Activated naive CD4-positive, alpha-beta T cell treated with anti-CD3 and anti-CD28 coated beads for 36 hours (primary cell): ENCODE measurements at places on chromosomes 3 and 15. TPM values are rescaled to one million over a fixed set of nuclear protein-coding genes. Genes with fewer than 3 reads are reported as not detected.

DNA sequence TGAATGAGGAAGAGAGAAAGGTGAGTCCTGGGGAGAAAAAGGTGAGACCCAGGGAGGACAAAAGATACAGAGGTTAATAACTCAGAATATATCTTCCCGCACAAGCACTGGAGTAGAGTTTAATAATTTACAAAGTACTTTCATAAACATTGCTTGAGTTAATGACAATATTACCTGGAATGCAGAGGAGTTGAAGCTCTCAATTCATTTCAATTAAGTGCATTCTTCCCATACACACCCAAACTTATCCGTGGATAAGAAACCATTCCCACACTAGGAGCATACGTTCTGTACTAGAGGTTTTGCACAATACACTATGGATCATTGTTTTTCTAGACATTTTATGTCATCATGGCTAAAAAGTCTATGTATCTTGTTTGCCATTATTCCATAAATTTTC, 23.3 kb upstream of the KNG1 start:
- no peaks in the 10 kb centered on the region for H3K36me3 ChIP-seq
- H3K27ac ChIP-seq: no peak overlapping the region
- H3K4me3 ChIP-seq: no peak overlapping the region
- peaks cover 11% of the 10 kb centered on the region for H3K27me3 ChIP-seq
- H3K4me1 ChIP-seq: no peaks in the 10 kb centered on the region

DNA sequence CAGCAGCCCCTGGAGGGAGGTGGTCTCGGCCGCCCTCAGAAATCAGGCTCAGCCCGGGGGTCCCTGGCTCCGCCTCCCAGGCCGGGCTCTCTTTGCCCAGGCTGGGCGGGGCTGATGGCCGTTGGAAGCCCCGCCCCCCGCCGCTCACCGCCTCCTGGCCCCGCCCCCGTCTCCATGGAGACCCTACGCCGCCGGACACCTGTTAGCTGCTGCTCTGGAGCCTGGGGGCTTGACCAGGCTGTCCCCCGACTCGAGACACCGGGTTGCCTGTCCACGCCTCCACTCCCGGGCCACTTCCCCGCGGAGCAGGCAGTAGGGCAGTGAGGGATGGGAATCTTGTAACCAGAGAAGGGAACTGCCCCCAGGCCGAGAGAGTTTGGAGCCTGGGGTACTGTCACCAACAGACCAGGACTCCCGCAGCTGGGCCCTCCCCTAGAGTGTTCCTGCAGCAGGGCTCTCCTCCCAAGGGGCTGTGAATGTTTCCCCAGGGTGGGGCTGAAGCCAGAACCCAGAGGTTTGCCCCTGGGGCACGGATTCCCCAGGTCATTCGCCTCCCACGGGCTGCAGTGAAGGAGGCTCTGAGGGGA, 27.8 kb upstream of the RPL32 start:
- peak; percentile 42 for DNase-seq
- H3K36me3 ChIP-seq: no peaks in the 10 kb centered on the region
- H3K4me3 ChIP-seq: peak overlapping the region; percentile 5
- no peak overlapping the region for H3K27ac ChIP-seq

GRCh38 chr3:153960458-153961074, 160.6 kb upstream of the ARHGEF26 start:
- no peaks in the 10 kb centered on the region for H3K4me1 ChIP-seq
- H3K4me3 ChIP-seq: no peak overlapping the region
- no peak for DNase-seq
- H3K27ac ChIP-seq: no peak overlapping the region

DNA sequence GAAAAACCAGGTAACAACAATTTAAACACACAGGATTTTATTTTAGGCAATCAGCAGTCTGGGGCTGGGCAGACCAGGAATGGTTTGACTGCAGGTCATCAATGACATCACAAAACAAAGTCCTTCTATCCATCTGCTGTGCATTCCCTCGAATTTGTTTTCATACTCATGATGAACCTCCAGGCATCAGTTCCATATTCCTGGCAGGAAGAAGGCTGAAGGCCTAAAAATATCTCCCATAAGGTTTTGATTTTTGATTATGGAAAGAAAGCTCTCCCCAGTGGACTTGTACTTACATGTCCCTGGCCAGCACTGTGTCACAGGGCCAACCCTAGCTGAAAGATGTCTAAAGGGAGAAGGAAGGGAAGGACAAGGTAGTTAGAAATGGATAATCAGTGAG, 107.4 kb downstream of the PEAK1 start:
- H3K36me3 ChIP-seq: no peaks in the 10 kb centered on the region
- H3K27me3 ChIP-seq: no peaks in the 10 kb centered on the region
- DNase-seq: no peak

CILP gene
- not detected for total RNA-seq

GRCh38 chr3:173618703-173619102, 221.2 kb downstream of the NLGN1 start:
- H3K27me3 ChIP-seq: no peaks in the 10 kb centered on the region
- no peaks in the 10 kb centered on the region for H3K36me3 ChIP-seq
- no peak overlapping the region for H3K4me3 ChIP-seq
- no peaks in the 10 kb centered on the region for H3K4me1 ChIP-seq
- no peak overlapping the region for H3K27ac ChIP-seq
- no peak for DNase-seq

GCSAM gene
- 14.5 TPM for total RNA-seq

- no peaks in the 10 kb centered on the region for H3K36me3 ChIP-seq
- DNase-seq: no peak
- H3K27me3 ChIP-seq: no peaks in the 10 kb centered on the region
- H3K4me3 ChIP-seq: no peak overlapping the region
- no peak overlapping the region for H3K27ac ChIP-seq
Measured at GRCh38 chr3:33174711-33175414, 43.7 kb downstream of the SUSD5 start.

MORC1 gene
- total RNA-seq: not detected

DNA sequence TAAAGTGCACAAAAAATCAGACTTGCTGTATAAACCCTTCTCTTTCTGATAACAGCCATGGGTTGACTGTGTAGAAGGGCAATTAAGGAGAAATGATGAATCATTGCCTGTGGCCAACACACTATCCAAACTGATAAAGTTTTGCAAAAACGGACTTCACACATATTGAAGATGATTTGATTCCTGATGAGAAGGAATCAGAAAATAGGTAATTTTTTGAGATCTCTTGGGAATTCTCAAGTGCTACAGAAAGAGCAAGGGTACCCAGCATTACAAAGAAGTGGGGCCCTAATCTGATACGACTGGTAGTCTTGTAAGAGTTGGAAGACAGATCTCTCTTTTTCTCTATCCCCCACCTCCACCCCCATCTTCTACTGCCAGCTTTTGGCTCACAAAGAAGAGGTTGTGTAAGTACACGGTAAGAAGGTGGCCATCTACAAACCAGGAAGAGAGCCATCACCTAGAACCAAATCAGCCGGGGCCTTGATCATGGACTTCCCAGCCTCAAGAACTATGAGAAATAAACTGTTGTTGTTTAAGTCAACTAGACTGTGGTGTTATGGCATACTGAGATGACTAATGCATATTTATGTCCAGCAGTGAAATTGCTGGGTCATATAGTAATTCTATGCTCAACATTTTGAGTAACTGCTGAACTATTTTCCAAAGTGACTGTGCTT, 254.7 kb downstream of the EDEM1 start:
- no peaks in the 10 kb centered on the region for H3K4me1 ChIP-seq
- no peak for DNase-seq
- no peak overlapping the region for H3K4me3 ChIP-seq
- H3K27ac ChIP-seq: no peak overlapping the region
- H3K36me3 ChIP-seq: no peaks in the 10 kb centered on the region

- H3K27me3 ChIP-seq: peaks cover 2% of the 10 kb centered on the region
- H3K36me3 ChIP-seq: no peaks in the 10 kb centered on the region
- no peak for DNase-seq
- H3K27ac ChIP-seq: no peak overlapping the region
Measured at GRCh38 chr15:82554351-82554750, 14.1 kb upstream of the RPS17 start.

TMCO5A gene
- total RNA-seq: not detected

DNA sequence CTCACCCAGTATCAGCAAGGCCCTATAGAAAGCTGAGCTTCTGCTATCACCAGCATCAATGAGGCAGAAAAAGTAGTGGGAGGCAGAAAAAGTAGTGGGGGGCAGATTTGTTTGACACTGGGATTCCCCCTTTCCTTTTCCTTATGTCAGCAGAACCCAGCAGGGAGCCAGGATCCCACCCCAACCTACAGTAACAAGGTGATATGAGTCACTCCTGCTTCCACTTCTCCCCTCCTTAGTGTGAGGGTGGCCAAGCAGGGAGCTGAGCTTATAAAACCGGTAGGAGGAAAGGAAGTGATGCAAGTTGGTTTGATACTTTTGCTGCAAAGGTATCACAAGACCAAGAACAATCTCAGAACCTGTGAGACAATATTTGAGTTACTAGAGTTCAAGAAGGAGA, 128.7 kb downstream of the SCAPER start:
- H3K27me3 ChIP-seq: no peaks in the 10 kb centered on the region
- DNase-seq: no peak
- peaks cover 8% of the 10 kb centered on the region for H3K4me1 ChIP-seq
- H3K4me3 ChIP-seq: no peak overlapping the region

GUCA1C gene
- not detected for total RNA-seq

DNA sequence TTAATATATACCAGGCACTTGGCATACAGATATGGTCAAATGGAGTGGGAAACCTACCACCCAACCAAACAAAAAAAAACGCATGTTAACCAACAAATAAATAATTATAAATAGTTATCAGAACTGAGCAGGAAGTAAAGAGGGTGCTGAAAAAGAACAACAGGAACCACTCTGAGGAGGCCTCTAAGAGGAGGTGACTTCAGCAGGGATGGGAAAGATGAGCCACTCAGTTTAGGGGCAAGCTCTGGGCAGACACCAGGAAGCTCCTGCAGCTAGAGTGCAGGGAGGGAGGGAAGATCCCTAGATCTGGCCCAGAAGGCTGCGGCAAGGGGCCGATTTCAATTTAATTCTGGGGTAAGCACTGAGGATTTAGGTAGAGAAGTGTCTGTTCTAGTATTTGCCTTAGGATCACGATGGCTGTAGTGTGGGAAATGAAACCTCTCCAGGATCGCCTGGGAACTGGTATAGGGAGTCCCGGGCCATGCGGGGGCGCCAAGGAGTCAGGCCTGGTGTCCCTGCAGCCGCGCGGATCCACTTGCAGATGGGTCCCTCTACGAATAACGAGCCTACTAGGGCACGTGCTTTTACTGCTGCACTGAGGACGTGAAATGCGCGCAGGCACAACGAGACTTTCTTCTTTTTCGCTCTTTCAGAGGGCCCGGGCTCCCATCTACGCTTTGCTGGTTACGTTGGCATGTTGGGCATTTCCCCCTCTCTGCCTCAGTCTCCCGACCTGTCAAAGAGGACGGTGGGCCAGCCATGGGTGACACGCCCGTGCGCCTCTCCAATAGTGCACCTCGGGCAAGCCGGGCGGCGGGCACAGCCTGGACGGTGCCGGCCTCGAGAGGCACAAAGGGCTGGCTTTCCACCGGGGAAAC, 1.5 kb upstream of the LIMD1 start:
- no peaks in the 10 kb centered on the region for H3K27me3 ChIP-seq
- peaks cover 40% of the 10 kb centered on the region for H3K4me1 ChIP-seq
- peaks cover 11% of the 10 kb centered on the region for H3K36me3 ChIP-seq

DNA sequence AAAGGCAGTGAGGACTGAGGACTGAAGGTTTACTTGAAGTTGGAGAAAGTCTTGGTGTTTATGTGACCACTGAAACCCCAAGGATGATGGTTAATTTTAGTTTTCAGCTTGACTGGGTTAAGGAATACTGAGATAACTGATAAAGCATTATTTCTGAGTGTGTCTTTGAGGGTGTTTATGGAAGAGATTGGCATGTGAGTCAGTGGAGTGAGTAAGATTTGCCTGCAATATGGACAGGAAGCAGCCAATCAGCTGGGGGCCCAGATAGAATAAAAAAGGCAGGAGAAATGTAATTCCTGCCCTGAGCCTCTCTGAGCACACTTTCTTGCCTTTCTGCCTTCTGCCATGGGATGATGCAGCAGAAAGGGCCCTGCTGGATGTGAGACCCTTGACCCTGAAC, 92.4 kb downstream of the KBTBD8 start:
- no peak overlapping the region for H3K4me3 ChIP-seq
- DNase-seq: peak; percentile 31
- H3K27me3 ChIP-seq: no peaks in the 10 kb centered on the region
- peaks cover 13% of the 10 kb centered on the region for H3K36me3 ChIP-seq
- H3K4me1 ChIP-seq: peaks cover 9% of the 10 kb centered on the region
- H3K27ac ChIP-seq: no peak overlapping the region

DNA sequence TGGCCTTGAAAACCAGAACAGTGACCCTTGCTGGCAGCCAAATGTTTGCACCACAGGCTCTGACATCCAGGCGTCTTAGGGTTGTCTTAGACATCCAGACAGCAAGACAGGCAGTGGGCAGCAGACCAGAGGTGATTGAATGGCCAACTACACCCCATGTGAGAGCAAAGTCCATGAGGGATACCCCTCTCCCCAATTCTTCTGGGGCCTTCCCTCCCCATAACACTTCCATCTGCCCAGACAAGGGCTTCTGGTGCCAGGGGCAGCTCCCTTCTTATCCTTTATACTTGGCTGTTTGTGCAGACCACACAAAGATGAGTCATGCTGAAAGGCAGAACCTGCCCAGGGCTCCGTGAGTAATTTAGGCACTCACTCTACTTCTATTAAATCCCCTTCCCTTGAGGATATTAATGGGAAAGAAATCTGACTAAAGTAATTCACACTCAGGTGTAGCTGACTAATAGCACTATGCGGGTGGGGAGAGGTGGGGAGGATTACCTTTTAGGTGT, 257.9 kb downstream of the UACA start:
- peak; percentile 56 for DNase-seq
- no peak overlapping the region for H3K4me3 ChIP-seq
- H3K4me1 ChIP-seq: peaks cover 86% of the 10 kb centered on the region
- H3K36me3 ChIP-seq: peaks cover 7% of the 10 kb centered on the region

DNA sequence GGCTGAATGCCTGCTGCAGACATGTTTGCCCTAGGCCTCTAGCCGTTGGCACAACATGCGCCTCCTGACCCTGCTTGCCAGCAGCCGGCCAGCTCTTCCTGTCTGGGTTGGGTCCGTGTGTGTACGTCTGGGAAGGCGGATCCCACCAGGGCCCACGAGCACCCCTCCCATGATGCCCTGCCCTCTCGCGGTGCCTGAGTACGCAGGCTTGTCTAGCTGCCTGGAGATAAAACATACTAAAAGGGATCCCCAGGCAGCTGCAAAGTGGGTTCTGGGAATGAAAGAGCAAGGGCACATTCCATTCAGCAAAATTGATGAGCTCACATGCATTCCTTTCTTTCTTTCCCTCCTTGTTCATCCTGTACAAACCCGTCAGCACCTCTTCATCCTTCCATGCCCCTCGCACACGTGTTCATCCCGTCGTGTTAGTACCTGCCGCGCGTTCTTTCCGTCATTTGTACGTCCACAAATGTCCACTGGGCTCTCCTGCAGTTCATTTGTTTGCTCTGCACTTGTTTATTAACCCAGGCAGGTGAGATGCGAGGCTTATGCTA, 74.3 kb downstream of the FBLN2 start:
- DNase-seq: no peak
- H3K4me3 ChIP-seq: no peak overlapping the region
- no peaks in the 10 kb centered on the region for H3K27me3 ChIP-seq
- H3K27ac ChIP-seq: no peak overlapping the region
- no peaks in the 10 kb centered on the region for H3K4me1 ChIP-seq
- H3K36me3 ChIP-seq: no peaks in the 10 kb centered on the region

- H3K4me1 ChIP-seq: peaks cover 30% of the 10 kb centered on the region
- DNase-seq: peak; percentile 28
- no peaks in the 10 kb centered on the region for H3K36me3 ChIP-seq
Measured at GRCh38 chr3:169871129-169871886, 1.6 kb upstream of the LRRC31 start.
